ENCODE measurements at places on chromosomes 5 and 9.

GRCh38 chr5:124920909-124921666 lies 174.6 kb upstream of the ZNF608 start:
- DNase-seq = no peak

- peak; percentile 38 for DNase-seq
Measured at GRCh38 chr9:117464941-117465616, 50.2 kb upstream of the ASTN2 start.

GRCh38 chr5:132480042-132480441 lies 10.5 kb downstream of the IRF1 start:
- no peak for DNase-seq

DNA sequence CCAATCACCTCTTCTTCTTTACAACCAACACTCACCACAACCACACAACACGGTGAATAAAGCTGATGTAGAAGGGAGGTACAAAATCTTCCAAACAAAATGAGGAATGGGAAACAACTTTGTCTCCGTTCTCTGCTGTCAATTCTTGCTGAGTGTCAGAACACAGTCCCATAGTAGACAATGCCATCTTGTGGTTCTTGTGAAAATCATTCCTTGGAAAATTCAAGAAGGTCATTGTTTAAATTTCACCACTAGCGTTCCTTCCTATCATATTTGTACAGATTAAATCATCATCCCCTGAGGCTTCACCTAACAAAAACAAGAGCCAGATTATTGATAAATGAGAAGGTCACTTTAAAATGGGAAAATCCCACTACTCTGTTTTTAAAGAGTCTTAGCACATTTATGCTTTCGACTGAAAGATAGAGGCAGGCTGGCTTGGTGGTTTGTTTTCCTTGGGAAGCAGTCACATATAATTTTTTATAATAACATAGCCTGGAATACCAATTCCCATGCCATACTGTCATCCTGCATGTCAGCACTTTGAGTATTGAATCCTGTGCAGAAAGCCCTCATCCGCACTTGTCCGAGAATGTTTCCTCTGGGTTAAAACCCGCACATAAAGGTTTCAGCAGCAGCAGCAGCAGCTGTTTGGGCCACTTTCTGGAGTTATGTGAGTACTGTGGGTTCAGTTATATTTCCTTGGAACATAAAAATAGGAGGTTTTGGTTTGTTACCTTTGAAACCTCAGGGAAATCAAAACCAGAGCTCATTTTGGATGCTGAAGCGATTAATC lies 395.0 kb upstream of the SMARCA2 start:
- DNase-seq = peak; percentile 73
